NCI-H1436 treated with DMSO at 0.1 percent for 48 hours (cell line): ENCODE measurements at places on chromosomes 7 and 10.

GRCh38 chr10:44564790-44565189 lies 179.9 kb upstream of the CXCL12 start:
- no peak for DNase-seq

GRCh38 chr7:151599401-151600227 lies 79.9 kb upstream of the RHEB start:
- no peak for DNase-seq

DNA sequence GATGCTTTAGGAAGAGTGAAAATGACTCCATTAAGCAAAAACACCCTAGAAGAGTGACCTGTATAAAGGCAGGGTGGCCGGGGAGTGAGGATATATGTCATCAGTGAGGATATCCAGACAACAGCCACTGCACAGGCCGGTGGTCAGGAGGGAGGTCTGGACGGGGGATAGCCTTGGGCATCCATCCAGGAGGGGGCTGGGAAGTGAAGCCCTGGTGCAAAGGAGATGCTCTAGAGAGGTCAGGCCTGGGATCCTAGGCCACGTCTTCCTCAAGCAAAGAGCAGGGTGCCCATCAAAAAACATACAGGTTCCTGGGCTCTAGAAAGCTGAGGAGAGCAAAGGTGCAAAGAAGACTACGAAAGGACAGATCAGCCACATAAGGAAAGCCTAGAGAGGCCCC lies 25.6 kb downstream of the FAM171A1 start:
- DNase-seq, result no peak

DNA sequence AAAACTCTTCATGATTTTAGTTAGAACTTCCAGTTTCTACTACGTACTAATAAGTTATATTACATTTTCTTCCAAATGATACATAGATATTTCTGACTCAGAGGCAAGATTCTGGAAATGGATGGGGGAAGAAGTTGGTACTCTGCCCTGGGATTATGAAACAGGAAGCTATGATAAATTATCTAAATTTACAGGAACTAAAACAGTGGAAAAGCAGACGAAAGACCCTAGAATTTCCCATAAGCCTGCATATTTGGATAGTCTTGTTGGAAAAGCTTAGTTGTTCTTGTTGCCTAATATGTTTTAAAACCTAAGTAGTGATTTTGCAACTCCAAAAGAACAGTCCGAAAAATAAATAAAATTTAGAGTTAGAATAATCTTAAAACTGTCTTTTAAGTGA lies 21.8 kb downstream of the CFAP69 start:
- DNase-seq, result no peak

- no peak for DNase-seq
Measured at GRCh38 chr7:48419401-48419800, 248.1 kb downstream of the ABCA13 start.

DNA sequence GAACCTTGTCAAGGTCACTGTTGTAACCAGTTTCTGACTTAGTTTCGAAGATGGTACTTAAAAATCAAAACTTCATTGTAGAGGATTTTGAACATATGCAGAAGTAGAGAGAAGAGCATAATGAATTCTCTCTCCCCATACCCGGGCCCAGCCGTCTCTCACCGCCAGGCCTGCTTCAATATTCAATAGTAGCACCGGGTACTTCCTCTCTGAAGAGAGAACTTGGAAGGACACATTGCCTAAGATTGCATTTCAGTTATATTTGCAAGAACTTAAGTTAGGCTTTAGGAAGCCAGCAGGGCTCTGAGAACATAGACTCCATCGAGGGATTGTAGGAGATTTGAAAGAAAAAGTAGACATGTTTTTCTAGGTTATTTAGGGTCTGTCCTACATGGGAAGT lies 19.1 kb downstream of the LMTK2 start:
- DNase-seq, result no peak

GRCh38 chr10:132391676-132392020 lies 5.4 kb upstream of the PWWP2B start:
- DNase-seq, result no peak

GRCh38 chr7:136027160-136027559 lies 50.0 kb upstream of the MTPN start:
- DNase-seq, result no peak

GRCh38 chr7:24133691-24134090 lies 150.3 kb upstream of the NPY start:
- no peak for DNase-seq

DNA sequence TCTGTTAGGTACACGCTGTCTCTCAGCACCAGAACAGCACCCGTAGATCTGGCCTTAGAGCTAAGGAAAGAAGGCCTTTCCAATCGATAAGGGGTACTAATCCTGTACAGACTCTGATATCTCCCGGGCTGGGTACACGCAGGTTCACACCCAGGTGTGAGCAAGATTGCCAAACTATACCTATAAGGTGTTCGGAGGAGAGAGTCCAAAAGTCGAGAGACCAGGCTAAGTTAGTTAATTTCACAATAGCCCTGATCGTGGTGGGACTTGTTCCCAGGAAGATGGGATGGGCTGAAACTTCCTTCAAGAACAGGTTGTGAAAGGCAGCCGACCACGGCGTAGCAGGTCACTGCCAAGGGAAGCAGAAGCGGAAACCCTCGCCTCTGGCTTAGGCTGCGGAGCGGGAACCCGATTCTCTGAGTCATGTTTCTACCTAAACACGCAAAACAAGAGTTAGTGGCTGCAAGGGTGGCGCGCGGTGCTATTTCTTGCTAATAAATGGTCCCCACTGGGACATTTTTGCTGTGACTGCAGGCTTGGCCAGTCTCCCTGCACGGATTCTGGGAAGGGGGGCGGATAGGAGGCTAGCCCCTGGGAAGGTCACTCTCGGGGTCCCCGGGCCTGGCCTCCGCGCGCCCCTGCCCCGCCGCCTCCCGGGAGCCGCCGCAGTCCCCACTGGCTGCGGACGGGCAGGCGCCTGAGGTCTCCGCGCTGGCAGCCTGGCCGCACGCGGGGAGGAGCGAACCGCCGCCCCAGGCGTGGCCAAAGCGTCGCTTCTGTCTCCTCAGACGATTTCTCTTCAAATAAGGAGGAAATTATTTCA lies 75.4 kb upstream of the PDSS1 start:
- DNase-seq, result no peak

- no peak for DNase-seq
Measured at GRCh38 chr10:42645103-42645502, 6.7 kb upstream of the ZNF33B start.

- DNase-seq, result no peak
Measured at GRCh38 chr10:24034571-24034970, 174.4 kb upstream of the KIAA1217 start.

- DNase-seq, result no peak
Measured at GRCh38 chr7:1341361-1342089, 108.9 kb downstream of the UNCX start.

DNA sequence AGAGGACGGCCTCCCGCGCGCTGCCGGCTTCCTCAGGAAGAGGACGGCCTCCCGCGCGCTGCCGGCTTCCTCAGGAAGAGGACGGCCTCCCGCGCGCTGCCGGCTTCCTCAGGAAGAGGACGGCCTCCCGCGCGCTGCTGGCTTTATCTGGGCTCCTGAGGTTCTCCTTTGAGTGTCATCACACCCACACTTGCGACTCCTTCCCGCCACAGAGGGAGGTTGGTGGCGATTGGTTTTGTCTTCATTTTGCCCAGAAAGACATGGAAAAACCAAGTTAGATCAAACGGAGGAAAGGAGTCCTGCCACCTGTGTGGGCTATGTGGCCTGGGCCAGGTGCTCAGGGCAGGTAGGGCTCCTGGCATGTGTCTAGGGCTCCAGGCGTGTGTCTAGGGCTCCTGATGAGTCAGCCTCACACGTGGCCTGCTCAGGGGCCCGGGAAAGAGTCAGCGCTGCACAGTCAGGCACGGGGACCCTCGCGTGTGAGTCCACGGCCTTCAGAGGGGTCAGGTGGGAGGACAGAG lies 138.0 kb downstream of the VIPR2 start:
- no peak for DNase-seq

DNA sequence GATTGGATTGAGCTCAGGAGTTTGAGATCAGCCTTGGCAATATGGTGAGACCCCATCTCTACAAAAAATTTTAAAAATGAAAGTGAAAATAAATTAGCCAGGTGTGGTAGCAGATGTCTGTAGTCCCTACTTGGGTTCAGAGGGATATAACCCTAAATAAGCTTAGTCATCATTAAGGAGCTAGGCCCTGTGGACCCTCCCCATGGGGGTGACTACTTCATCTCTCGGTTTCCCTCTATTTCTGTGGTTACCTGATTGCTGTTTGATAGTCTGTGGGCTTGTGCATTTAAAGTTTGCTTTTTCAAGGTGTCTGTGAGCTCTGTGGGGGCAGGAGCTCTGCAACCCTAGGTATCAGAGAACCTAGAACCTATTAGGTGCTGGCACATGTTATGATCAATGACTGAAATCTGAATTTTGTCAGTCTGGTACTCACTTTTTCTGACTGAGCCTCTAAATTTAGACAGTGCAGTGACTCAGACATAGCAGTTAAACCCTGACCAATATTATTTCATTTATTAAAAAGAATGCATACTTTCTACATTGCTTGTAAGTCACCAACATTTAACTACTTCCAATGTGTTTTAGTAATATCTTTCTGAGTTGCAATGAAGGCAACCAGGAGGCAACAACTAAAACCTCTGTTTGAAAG lies 8.1 kb upstream of the CUZD1 start:
- DNase-seq, result no peak

- no peak for DNase-seq
Measured at GRCh38 chr7:680411-681127, 45.9 kb upstream of the DNAAF5 start.

DNA sequence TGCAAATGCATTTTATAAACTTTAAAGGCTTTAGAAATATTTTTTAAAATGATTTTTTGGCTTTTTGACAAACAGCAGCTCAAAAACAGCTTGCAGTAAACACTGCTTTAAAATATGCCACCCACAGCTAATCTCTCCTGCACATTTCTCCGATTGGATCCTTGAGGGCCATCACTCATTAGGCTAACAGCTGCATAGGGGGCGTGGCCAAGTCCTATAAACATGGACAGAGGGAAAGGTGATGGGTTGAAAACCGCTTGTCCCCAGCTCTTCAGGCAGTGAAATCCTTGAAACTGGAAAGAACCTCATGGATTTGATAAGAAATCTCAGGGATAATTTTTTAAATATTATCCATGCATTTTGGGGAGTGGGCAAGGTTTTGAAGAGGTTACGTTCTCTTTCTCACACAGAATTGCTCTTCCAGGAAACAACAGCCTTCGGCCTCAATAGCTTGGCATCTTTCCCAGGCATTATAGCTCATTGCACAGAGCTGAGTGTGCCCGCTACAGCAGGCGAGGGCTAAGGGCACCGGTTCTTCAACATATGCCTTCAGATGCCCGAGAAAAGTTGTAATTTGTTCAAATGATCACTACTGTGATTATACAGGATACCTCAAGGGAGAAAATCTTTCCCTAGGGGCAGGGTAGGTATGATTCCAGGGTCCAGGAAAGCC lies 1.7 kb downstream of the PLEKHS1 start:
- DNase-seq, result no peak

DNA sequence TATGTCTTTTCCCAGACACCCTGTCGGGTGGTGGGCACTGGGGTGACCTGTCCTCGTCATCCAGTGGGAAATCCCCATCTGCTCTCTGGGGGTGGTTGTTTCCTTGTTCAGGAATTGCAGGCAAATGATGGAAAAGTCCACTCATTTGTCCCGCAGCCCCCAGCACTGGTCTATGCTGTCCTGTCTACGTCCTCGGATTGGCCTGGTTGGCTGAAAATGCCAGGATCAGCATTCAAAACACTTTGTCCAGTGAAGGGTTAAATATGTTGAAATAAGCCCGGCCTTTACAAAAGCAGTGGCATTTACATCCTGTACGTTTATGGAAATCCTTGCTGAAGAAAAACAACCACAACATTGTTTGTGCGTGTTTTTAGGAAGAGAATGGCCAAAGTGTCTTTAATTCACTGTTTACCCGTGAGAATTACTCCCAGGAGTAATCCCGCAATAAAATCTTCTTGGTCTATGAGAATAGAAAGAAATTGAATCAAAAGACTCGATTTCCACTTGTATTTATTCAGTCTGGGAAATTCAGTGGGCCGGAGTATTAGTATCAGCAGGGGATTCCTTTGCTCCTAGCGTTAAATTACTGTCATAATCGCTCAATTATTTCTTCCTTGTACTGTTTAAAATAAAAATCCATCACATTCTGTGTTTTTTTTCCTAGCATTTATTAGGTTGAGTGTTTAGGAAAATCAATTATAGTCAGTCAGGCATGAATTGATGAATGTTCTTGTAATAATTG lies 116.8 kb upstream of the SH2B2 start:
- no peak for DNase-seq
